Right renal pelvis (tissue), 4 donors: ENCODE measurements at places on chromosomes 5 and 9.

GRCh38 chr9:88605512-88606362 lies 70.8 kb downstream of the NXNL2 start:
- peak; percentile 35 for DNase-seq

GRCh38 chr9:93136011-93136440 lies 2.0 kb upstream of the NINJ1 start:
- no peak for DNase-seq

DNA sequence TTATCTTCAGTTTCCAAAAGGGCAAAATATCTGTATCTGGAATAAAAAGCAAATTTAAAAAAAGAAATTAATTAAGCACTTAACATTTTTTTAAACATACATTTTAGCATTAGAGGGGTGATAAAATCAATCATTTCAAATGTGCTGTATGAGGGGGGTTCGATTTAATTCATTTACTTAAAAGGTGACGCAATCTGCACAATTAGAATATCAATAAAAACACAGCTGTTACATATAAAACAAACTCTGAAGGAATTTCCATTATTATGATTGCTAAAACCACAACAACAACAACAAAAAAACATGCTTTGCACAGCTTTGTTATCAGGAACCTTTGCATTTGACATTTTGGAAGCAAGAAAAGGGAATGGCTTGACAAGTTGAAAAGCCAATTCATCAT lies 71.6 kb upstream of the C6 start:
- DNase-seq: no peak

GRCh38 chr5:123545506-123545905 lies 33.5 kb downstream of the CSNK1G3 start:
- no peak for DNase-seq
